Effector memory CD4-positive, alpha-beta T cell (primary cell): ENCODE measurements at places on chromosomes 7 and 10.
A peak's percentile ranks its signal among the peaks of the same experiment; 100 is the strongest.

GRCh38 chr7:47759056-47759706, 177.3 kb upstream of the TNS3 start:
- H3K36me3 ChIP-seq, result no peaks in the 10 kb centered on the region
- H3K27me3 ChIP-seq, result no peaks in the 10 kb centered on the region
- H3K4me1 ChIP-seq, result no peaks in the 10 kb centered on the region
- no peak for DNase-seq
- H3K4me3 ChIP-seq, result no peak overlapping the region
- H3K27ac ChIP-seq, result no peak overlapping the region

DNA sequence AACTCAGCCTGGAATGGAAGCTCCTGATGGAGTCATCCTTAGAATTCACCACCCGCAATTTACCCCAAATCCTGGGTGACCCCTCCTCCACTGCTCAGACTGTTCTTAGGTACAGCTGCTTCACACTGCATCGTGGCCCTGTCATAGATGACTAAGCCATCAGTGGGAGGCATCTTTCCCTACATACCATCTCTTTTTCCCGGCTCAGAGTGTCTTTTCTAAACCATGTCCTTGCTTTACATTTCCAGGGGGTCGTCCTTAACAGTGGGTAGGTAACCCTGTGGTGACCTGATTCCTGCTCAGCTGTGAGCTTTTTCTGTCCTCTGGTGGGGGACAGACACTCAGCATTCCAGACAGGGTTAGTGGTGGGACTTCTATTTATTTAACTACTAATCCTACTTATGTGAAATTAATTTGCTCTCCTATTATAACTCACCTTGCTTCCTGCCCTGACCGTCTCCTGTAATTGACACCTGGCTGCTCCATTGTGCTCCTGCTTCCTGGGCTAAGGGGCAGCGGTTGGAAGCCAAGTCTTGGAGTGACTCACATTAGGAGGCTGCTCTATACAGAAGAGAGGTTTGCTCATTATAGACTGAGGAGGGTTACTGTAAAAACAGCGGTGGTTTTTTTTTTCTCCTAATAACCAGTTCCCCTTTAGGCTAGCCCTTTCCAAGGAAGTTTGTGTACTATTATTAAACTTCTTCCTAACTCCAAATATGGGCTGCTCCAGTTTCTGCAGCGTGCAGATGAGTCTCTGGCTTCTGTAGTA, 40.6 kb downstream of the PYROXD2 start:
- H3K4me1 ChIP-seq, result no peaks in the 10 kb centered on the region
- no peak overlapping the region for H3K4me3 ChIP-seq
- no peaks in the 10 kb centered on the region for H3K36me3 ChIP-seq
- H3K27me3 ChIP-seq, result no peaks in the 10 kb centered on the region
- DNase-seq, result no peak
- no peak overlapping the region for H3K27ac ChIP-seq

- H3K4me3 ChIP-seq, result no peak overlapping the region
- no peak overlapping the region for H3K27ac ChIP-seq
- DNase-seq, result no peak
- no peaks in the 10 kb centered on the region for H3K36me3 ChIP-seq
- no peaks in the 10 kb centered on the region for H3K4me1 ChIP-seq
Observed at GRCh38 chr10:92052741-92053140, 129.2 kb downstream of the BTAF1 start.

- H3K4me1 ChIP-seq, result peaks cover 47% of the 10 kb centered on the region
- peak overlapping the region; percentile 90 for H3K4me3 ChIP-seq
- DNase-seq, result no peak
- peaks cover 34% of the 10 kb centered on the region for H3K36me3 ChIP-seq
Observed at GRCh38 chr7:150716939-150717338, 526 bp downstream of the GIMAP1 start.

GRCh38 chr10:77350711-77351119, 286.9 kb downstream of the KCNMA1 start:
- no peaks in the 10 kb centered on the region for H3K27me3 ChIP-seq
- no peaks in the 10 kb centered on the region for H3K4me1 ChIP-seq

DNA sequence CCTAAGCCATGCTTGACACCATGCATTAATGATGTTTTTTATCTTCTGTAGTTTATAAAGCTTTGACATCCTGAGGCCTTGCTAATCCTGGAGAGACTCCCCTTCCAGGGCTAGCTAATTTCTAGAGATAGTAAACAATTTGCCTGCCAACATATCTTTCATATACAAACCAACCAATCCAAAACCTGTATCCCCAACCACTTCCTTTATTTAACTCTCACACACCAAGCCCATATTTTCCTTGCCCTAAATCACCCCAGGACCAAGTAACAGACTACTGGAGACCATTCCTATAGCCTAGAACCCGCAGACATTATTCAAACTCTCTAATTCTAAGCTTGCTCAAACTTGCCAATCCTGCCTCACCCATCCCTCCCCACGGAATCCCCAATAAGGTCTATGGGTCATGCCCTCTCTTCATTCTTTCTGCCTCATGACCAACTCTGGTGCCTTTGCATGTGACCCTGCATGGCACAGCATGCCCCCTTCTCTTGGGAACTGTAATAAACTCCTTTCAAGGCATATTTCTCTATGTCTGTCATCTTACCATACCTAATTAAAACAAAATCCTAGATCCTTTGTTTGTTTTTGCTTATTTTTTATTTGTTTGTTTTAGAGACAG, 116.6 kb upstream of the CACUL1 start:
- H3K36me3 ChIP-seq, result no peaks in the 10 kb centered on the region
- no peak for DNase-seq
- H3K27ac ChIP-seq, result no peak overlapping the region
- H3K4me3 ChIP-seq, result no peak overlapping the region
- H3K4me1 ChIP-seq, result no peaks in the 10 kb centered on the region

DNA sequence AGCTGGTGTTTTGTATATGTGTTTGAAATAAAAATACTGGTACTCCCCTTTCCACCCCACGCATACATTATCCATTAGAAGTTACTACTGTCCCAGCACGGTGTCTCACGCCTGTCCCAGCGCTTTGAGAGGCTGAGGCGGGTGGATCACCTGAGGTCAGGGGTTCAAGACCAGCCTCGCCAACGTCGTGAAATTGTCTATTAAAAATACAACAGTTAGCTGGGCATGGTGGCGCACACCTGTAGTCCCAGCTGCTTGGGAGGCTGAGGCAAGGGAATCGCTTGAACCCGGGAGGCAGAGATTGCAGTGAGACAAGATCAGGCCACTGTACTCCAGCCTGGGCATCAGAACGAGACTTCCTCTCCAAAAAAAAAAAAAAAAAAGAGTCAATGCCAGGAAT, 2.7 kb downstream of the HBP1 start:
- no peak for DNase-seq
- peaks cover 12% of the 10 kb centered on the region for H3K4me1 ChIP-seq
- H3K4me3 ChIP-seq, result no peak overlapping the region

DNA sequence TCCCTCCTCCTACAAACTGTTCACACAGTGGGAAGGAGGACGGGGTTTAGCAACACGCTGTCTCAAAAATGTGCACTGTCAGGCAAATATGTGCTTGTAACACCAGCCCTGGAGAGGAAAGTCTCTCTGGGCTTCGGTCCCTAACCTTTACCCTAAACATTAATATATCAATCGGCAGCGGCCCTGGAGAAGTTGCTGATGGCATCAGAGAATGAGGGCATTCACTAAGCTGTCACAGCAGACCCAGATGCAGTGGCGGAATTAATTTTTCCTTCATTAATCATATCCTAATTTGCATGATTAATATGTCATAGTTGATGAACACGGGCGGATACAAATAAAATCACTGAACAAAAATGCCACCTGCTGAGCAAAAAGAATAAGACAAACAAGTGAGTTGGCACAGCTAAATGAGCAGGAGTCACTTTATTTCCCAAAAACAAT, 45.2 kb upstream of the INSIG1 start:
- H3K4me1 ChIP-seq, result no peaks in the 10 kb centered on the region
- H3K36me3 ChIP-seq, result no peaks in the 10 kb centered on the region
- no peak overlapping the region for H3K4me3 ChIP-seq
- no peak overlapping the region for H3K27ac ChIP-seq

DNA sequence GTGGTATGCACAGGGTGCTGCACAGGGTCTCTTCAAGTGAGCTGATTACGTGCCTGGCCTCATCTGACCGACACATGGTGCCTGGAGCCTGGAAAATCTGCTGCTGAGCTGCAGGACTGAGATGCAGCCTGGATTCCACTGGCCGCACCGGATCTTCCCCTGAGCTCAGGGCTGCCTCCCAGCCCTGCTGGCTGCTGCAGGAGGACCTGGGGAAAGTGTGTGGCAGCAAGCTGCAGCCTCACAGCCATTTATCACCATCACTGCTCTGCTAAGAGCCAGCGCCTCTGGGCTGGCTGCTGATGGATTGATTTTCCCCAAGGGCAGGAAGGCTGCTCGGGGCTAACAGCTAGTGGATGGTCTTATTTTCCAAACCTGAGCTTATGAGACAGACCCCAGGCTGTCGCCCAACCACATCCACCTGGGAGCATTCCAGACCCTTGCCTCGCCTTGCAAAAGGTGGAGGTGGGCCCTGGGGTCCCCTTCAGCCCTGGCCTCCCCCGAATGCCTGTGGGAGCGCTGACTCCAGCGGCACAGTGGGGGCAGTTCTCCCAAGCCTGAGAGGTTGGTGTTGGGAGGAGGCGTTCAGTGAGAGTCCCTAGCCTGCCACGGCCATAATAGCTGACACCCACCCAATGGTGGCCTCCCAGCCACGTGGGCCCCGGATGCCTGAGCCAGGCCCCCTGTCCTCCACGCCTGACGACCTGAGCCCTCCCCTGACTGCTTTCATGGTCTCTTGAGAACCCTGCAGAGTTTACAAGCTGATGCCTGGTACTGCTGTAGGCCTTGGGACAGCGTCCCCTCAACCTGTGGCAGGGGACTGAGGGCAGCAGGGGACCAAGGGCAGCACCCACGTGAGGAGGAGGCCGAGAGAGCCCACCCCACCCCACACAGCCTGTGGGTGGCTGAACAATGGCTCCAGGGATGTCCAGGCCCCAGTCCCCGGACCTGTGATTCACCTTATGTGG, 38.2 kb downstream of the STK32C start:
- H3K36me3 ChIP-seq, result no peaks in the 10 kb centered on the region
- peaks cover 3% of the 10 kb centered on the region for H3K4me1 ChIP-seq
- DNase-seq, result no peak
- no peaks in the 10 kb centered on the region for H3K27me3 ChIP-seq
- H3K4me3 ChIP-seq, result no peak overlapping the region
- H3K27ac ChIP-seq, result no peak overlapping the region

DNA sequence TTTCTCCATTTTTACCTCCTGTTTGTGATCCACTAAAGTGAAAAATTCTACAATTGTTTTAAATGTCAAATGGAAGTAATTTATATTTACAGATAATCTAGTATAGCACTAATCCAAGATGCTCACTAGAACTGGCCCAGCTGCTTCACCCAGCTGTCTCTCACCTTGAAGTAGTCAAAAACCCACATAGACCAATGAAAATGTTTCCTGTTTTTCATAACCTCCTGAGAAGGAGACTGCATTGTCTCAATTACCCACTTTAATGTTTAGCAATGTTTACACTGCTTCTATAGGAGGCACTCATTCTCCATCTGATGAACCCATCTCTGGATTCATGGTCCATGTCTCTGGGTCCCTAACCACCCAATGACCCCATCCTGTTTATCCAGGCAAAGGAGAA, 56.1 kb upstream of the ADO start:
- no peaks in the 10 kb centered on the region for H3K27me3 ChIP-seq
- no peak for DNase-seq
- H3K4me1 ChIP-seq, result peaks cover 3% of the 10 kb centered on the region
- H3K4me3 ChIP-seq, result no peak overlapping the region

GRCh38 chr7:36971515-36972139, 247.3 kb upstream of the AOAH start:
- no peak overlapping the region for H3K27ac ChIP-seq
- no peaks in the 10 kb centered on the region for H3K27me3 ChIP-seq
- no peaks in the 10 kb centered on the region for H3K36me3 ChIP-seq

DNA sequence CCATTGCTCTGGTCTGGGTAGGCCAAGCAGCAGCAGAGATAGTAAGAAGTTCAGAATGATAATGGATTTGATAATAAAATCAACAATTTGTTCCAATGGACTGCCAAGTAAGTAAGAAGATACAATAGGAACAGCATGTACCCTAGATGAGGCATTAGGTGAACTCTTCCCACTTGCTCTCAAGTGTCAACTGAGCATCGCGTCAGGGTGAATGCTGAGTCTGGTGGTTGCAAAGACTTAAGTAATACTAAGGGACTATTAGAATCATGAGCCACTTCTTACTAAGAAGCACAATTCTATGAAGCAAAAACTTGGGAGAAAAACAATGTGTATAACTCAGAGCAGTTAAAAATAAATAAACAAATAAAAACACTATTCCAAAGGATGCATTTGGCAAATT, 54.5 kb downstream of the LRRN3 start:
- no peak overlapping the region for H3K27ac ChIP-seq
- H3K27me3 ChIP-seq, result no peaks in the 10 kb centered on the region
- no peaks in the 10 kb centered on the region for H3K4me1 ChIP-seq
- H3K4me3 ChIP-seq, result no peak overlapping the region
- no peaks in the 10 kb centered on the region for H3K36me3 ChIP-seq

- H3K4me3 ChIP-seq, result no peak overlapping the region
- H3K27me3 ChIP-seq, result no peaks in the 10 kb centered on the region
- H3K36me3 ChIP-seq, result no peaks in the 10 kb centered on the region
- DNase-seq, result no peak
- H3K27ac ChIP-seq, result no peak overlapping the region
Observed at GRCh38 chr7:135879233-135879632, 97.9 kb downstream of the MTPN start.

DNA sequence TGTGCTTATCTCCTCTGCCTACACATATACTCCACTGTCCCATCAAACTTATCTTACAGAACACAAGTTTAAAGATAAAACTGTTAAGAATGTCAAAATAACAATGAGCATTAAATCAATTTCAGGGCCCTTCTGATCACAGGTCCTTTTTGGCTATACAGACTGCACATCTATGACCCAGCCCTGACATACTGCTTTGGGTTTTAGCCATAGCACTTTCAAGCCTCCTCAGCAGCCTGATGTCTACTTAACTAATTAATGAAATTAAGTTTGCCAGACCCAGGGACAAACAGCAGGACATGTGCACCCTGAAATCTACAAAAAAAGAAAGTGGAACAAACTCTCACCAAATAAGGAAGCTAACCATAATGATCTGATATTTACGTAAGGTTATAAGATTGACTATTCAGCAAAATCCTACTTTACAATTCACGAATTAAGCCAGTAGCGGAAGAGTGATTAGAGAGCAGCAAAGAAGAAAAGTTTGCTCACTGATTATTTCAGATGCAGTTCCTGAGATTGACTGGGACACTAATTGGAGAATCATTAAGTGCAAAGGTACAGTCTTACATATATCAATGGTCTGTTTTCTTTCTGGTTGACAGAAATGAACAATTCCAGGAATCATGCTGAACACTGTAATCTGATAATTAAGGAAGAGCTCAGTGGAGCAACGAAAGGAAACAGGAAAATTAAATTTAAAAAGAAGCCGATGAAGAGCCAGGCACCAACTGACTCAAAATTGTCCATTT, 669.3 kb upstream of the LRRN3 start:
- H3K27me3 ChIP-seq, result no peaks in the 10 kb centered on the region
- H3K36me3 ChIP-seq, result no peaks in the 10 kb centered on the region
- no peak for DNase-seq
- no peak overlapping the region for H3K27ac ChIP-seq

GRCh38 chr7:44794331-44794730, 2.1 kb upstream of the PPIA start:
- no peak overlapping the region for H3K27ac ChIP-seq
- peaks cover 18% of the 10 kb centered on the region for H3K4me1 ChIP-seq
- no peak overlapping the region for H3K4me3 ChIP-seq
- H3K36me3 ChIP-seq, result peaks cover 8% of the 10 kb centered on the region
- DNase-seq, result no peak

GRCh38 chr10:79347894-79348639, 798 bp downstream of the PPIF start:
- H3K27ac ChIP-seq, result peak overlapping the region; percentile 83
- peaks cover 27% of the 10 kb centered on the region for H3K4me1 ChIP-seq
- H3K4me3 ChIP-seq, result peak overlapping the region; percentile 70
- peak; percentile 59 for DNase-seq
- H3K36me3 ChIP-seq, result peaks cover 36% of the 10 kb centered on the region
- no peaks in the 10 kb centered on the region for H3K27me3 ChIP-seq
